ENCODE measurements at places on chromosomes 12 and 14. TPM values are rescaled to one million over a fixed set of nuclear protein-coding genes. Genes with fewer than 3 reads are reported as not detected.

The RNASE7 gene
- not detected for total RNA-seq

DNA sequence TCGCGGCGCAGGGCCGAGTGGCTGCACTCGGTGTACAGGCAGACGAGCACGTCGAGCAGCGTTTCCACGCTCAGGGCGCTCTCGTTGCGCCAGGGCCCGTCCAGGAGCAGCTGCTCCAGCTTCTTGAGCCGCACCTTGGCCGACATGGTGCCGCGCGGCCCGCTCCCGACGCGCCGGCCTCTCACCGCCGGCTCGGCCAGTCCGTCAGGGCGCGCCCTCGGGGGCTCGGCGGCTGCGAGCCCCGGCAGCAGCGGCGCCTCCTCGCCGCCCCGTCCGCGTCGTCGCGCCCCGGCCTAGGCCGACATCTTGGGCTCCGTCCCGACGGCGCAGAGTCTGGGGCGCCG lies 349 bp downstream of the CDC42BPB start:
- no peak for DNase-seq

GRCh38 chr12:116459011-116459875 lies 99.9 kb upstream of the MAP1LC3B2 start:
- no peak for DNase-seq

DNA sequence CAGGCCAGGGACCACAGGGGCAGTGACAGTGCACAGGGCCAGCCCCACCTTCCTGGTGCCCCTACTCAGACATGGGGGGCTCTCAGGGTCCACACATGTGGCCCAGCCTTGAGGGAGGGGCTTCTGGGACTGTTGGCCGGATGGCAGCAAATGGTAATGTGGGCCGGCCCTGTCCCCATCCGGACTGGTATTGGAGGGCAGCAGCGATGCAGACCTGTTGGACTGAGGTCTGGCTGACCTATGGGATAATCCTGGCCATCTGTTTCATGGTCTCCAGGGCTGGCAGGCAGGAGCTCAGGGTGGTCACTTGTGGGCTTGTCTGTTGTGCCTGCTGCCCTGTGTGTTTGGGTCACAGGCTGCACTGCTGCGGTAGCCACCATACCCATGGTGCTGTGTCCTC lies 387.5 kb downstream of the TMEM121 start:
- DNase-seq = no peak

- no peak for DNase-seq
These were observed 24.5 kb downstream of the PDZRN4 start for GRCh38 chr12:41212625-41213024.

DNA sequence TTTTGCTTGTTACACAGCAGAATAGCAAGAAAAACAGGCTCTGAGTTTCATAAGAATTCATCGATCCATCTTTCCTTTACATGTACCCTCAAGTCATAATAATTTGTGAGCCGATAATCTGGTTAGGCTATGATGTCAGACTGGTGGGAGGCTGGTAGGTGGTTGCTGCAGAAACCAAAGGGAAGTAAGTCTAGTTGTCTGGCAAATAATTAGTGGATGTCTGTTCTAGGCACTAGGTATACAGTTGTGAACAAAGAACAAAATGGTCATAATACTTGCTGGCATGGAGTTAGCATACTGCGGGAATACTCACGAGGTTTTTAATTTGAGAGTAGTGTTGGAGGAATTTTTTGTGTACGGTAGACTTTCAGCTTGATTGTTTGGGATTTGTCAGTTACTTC lies 8.8 kb downstream of the SUSD6 start:
- DNase-seq = no peak

DNA sequence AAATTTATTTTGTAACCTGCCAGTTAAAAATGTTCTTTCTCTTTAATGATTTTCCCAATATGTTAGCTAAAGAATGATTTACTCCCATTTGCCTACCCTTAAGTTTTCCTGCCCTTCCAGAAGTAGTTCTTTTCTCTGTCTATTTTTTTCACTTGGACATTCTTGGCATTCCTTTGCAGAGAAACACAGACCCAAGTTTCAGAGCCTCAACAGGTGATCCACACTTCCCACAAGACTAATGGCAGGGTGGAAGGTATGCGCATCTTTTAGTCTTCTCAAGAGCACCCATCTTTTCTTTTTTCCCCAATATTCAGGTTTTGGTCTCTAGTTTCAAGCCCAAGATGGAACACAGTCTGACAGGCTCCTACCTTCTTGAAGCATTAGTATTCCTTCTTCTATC lies 420.7 kb downstream of the ADAMTS20 start:
- DNase-seq = no peak

DNA sequence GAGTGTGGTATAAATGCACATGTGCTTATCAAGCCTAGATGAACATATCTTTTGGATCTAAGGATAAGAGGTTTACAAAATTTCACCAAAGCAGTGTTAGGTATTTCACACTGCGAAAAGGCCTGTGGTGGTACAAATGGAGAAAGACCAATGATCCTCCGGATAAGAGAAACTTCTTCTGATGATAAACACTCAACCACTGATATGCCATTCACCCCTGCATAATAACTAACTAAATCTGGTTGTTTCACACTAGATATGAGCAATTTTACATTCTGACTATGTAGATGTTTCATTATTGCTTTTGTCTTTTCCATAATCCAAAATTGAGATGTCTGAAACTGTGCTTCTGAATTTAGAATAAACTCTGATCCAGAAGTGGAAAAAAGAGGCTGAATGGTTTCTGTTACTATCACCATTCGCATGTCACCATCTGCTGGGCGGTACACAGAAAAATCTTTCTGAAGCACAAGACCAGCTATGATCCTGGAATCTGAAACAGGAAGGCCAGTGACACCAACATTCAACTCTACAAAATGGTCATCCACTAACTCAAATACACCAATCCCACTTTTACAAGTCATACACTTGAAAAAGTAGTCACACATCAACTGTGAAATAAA lies 1.3 kb downstream of the BBS10 start:
- DNase-seq = no peak

DNA sequence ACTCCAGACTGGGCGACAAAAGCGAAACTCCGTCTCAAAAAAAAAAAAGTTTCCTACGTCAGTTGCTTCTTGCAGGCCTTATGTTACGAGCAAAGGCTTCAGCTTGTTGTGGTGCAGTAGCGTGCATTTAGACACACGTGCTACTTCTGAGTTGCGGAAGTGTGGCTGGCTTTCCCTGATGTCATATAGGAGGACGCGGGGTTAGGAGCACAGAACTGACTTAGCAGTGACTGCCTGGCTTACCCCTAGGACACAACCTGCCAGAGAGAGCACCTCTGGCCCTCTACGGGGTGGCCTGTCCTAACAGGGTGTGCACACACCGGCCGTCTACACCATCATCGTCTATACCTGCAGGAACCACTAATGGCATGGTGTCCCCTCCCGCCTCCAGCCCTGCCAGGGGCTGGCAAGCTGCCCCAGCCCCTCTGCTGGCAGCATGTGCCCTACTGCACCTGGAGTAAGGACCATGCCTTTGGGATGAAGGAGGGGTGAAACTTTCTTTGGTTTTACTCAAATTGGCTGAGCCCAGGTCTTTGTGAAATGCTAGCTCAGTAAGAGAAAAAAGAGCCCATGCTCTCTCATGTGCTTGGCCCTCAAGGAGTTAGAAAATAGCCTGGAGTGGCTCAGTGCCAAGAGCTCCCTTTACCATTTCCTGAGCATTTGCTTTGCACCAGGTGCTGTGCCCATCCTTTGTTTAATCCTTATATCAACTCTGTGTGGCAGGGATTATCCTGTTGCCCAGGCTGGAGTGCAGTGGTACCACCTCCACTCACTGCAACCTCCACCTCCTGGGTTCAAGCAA lies 1.7 kb upstream of the GPR68 start:
- DNase-seq = no peak
